ENCODE measurements at places on chromosomes 3 and 15.

- no peak for DNase-seq
Measured at GRCh38 chr3:59772416-59773408, 722.9 kb upstream of the CFAP20DC start.

DNA sequence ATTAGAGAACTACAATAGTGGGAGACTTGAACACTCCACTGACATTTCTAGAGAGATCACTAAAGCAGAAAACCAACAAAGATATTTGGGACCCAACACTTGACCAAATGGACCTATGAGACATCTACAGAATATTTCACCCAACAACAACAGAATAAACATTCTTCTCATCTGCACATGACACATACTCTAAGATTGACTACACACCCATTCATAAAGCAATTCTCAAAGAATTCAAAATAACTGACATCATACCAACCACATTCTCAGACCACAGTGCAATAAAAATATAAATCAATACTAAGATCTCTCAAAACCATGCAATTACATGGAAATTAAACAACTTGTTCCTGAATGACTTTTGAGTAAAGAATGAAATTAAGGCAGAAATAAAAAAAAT lies 473.7 kb downstream of the LPP start:
- no peak for DNase-seq

DNA sequence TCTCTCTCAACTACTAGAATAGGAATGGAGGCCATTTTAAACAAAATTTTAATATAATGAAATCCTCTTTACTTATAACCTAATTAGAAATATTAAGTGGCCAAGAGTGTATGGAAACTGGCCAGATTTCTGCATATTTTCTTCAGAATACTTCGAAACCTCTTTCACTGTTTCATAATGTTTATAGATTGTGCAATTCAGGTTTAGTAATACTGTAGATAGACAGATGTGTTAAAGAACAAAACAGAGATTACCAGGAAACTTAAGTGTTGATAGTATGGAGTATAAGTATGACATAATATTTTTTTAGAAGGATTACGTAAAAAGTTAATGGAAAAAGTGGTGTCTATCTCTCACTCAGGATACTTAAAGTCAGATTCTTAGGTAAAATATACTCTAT lies 4.7 kb downstream of the ABHD5 start:
- DNase-seq, result no peak

DNA sequence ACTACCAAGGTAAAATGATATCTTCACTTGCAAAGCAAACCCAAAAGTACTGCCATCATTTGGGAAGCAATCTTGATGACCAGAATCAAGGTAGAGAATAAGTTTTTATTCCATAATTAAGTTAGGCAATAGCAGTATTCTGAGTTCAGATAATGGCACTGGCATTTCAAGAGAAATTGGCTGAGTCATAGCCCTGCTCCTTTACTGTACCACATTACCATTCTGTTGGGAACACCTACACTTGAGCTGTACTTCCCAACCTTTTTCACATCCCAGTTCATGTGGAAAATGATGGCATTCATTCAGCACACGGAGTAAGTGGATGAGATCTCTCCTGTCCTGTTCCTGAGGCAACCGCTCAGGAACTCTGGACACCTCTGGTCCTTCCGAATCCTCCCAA lies 311.6 kb upstream of the TPRG1 start:
- no peak for DNase-seq

DNA sequence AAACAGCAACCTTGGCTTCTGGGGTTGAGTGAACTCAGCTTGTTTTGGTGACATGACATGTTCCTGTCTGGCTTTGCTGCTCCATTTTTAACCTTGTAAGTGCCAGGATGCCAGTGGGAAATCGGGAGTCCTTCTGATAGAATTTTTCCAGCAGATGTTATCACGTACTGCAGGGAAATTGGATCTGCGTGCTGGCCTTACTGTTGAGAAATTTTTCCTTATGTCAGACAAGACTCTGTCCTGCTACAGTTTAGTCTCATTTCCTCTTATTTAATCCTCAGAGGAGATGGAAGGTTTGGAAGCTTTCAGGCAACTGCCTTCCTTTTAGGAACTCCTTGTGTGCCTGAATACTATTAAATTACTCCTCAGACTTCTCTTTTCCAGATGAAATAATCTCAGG lies 80.6 kb downstream of the PGPEP1L start:
- DNase-seq, result no peak

GRCh38 chr3:21464746-21465145 lies 286.3 kb downstream of the ZNF385D start:
- no peak for DNase-seq

GRCh38 chr15:82952158-82953081 lies at the start of gene HOMER2:
Gene HOMER2 (minus strand): TSS chr15:82952720. CDS start chr15:82952535, 185 bp downstream.
- DNase-seq, result no peak

GRCh38 chr3:194472290-194472920 lies 14.4 kb downstream of the ATP13A3 start:
- no peak for DNase-seq

GRCh38 chr3:187850258-187850921 lies 105.1 kb upstream of the BCL6 start:
- no peak for DNase-seq

- DNase-seq, result no peak
Measured at GRCh38 chr3:150384296-150385212, 23.5 kb upstream of the TSC22D2 start.

DNA sequence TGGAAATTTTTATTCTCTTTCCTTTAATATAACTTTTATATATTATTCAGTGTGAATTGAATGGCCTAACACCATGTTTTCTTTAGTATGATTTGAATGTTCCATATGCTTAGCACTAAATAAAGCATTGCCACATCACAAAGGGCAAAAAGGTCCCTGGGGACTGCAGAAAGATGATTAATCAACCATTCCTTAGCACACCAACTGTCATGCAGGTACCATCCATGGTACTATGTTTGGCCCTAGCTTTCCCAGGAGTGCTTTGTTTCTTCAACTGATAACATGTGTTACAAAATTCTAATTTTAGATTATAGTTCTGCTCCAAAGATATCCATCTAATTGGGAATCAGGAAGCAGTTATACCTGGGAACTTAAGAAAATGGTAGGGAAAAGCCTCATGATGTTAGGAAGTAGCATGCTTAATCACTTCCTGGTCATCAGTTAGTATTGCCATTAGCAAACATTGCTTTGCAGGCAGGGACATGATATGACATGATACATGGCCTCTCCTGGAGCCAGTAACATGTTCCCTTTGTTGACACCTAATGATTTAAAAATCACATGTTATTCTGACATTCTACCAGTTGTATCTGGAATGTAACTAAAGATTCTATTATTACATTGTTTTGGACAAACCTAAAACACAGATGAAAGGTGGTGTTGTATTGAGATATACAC lies 712.6 kb upstream of the GBE1 start:
- DNase-seq, result no peak

GRCh38 chr3:132615881-132616280 lies 18.8 kb downstream of the ACKR4 start:
- no peak for DNase-seq

- no peak for DNase-seq
Measured at GRCh38 chr15:68015244-68015643, 38.9 kb upstream of the PIAS1 start.

- no peak for DNase-seq
Measured at GRCh38 chr3:148074946-148075345, 622.8 kb upstream of the AGTR1 start.

DNA sequence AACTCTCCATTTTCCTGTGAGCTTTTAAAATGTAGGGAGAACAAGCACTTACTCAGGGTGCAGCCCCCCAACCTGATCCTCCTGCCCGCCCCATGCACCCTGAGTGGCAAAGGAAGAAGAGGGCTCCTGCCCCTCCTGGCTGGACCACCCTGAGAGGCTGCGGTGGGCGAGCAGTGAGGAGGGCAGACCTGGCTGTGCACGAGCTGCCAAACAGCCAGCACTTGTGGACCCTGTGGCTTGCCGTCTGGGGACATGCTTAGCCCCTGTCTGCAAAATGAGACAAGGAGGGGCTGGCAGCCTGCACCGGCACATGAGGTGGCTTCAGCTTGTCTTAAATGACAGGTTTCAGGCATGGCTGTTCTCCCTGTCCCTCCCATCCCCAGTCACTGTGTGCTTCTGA lies 18.6 kb downstream of the ATP10A start:
- DNase-seq, result no peak

- DNase-seq, result no peak
Measured at GRCh38 chr15:29270169-29270955, 740 bp upstream of the NSMCE3 start.

Data from urinary bladder (tissue), 4 donors.